ENCODE measurements at places on chromosomes 1 and 21. TPM values are rescaled to one million over a fixed set of nuclear protein-coding genes. Genes with fewer than 3 reads are reported as not detected.

- DNase-seq = no peak
Observed at GRCh38 chr1:76680651-76681050, 186.6 kb upstream of the ST6GALNAC5 start.

DNA sequence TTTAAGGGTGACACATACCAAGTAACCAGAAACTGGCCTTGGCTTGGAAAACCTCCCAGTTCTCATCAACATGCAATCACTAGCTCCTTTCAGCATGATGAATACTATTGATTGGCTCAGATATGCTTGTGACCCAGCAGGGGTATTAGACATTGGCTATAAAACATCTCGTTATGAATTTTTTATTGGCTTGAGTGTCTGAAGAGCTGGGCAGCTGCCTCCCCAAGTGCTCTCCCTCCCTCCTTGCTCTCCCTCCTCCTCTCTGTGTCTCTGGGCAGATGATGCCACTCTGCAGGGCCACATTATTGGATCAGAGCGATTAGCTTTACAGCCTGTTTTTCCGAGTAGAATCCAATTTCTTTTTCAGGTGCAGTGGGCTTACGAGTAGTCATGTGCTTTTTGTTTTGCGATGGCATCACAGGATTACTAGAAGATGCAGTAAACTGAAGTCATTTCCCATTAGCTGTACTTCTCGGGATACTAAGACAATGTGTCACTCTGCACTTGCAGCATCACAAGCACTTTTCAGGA lies 79.3 kb upstream of the ATF3 start:
- DNase-seq = no peak

The ZYG11A gene
- total RNA-seq = 0.25 TPM

The ENSA gene
- 223 TPM for total RNA-seq

- DNase-seq = no peak
Observed at GRCh38 chr1:42834803-42835202, 11.6 kb upstream of the ZNF691 start.

- DNase-seq = no peak
Observed at GRCh38 chr1:102757363-102757762, 351.0 kb downstream of the COL11A1 start.

GRCh38 chr1:238950017-238950416 lies 436.4 kb upstream of the CHRM3 start:
- DNase-seq = no peak

- DNase-seq = no peak
Observed at GRCh38 chr1:246780264-246780663, 56.1 kb downstream of the SCCPDH start.

The ILDR2 gene
- total RNA-seq = 9.3 TPM

The DYNLT5 gene
- not detected for total RNA-seq

- no peak for DNase-seq
Observed at GRCh38 chr1:91779548-91780021, 106.4 kb downstream of the TGFBR3 start.

The ERRFI1 gene
- total RNA-seq = 0.83 TPM

The SERPINC1 gene
- total RNA-seq = not detected

GRCh38 chr1:57017717-57018116 lies 51.9 kb upstream of the C8B start:
- no peak for DNase-seq

DNA sequence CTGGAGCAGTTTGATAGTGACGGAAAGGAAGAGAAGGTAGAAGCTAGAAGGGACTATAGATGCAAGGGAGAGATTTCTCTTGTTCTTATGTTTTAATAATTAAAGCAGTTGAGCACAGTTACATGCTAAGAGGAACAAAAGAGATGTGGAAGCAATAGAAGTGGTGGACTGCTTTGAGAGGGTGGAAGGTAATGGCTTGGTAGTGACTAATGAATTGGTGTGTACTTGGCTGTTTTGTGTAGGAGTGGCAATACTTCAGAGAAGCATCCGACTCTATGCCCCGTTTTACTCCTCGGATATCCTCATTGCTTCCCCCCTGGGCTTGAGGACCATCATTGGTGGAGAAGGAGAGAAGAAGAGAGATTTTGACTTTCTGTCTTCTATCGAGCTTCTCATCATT lies 12.8 kb downstream of the UTP25 start:
- DNase-seq = no peak

- DNase-seq = no peak
Observed at GRCh38 chr1:12136916-12137610, 29.7 kb upstream of the TNFRSF1B start.

- no peak for DNase-seq
Observed at GRCh38 chr1:26053718-26054560, 8.0 kb upstream of the SLC30A2 start.

DNA sequence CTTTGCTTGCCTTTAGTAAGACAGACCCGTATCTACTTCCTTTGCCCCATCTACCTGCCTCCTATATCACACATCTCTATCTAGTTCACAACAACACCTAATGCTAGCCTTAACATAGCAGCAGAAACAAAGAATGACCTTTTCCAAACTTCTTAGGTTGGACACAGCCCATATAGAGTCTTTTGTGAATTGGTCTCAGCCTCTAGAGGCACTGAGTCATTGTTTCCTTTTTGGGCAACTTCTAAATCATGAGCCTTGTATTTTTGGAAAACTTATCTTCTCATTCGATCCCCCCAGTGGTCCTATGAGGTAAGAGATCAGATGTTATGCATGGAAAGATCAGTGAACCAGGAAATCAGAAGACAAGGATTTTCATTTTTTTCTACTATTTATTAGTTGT lies 679.4 kb upstream of the USP24 start:
- DNase-seq = no peak

DNA sequence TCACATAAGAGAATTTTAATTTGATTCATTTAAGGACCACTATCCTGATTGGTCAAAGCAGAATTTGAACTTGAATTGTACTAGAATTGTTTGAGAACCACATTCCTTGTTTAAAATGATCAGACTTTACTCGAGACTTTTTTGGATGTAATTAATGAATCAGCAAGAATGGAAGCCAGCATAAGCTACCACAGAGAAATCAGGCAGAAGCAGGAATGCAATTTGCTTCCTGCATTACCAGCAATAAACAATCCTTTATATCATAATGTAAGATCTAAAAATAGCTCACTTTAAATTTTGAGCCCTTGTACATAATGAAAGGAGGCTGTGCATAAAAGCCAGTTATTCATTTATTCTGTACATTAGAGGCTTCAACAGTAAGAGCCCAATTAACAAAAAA lies 119.8 kb upstream of the BACE2 start:
- no peak for DNase-seq

The VHLL gene
- total RNA-seq = not detected

The IQCC gene
- 3.8 TPM for total RNA-seq

DNA sequence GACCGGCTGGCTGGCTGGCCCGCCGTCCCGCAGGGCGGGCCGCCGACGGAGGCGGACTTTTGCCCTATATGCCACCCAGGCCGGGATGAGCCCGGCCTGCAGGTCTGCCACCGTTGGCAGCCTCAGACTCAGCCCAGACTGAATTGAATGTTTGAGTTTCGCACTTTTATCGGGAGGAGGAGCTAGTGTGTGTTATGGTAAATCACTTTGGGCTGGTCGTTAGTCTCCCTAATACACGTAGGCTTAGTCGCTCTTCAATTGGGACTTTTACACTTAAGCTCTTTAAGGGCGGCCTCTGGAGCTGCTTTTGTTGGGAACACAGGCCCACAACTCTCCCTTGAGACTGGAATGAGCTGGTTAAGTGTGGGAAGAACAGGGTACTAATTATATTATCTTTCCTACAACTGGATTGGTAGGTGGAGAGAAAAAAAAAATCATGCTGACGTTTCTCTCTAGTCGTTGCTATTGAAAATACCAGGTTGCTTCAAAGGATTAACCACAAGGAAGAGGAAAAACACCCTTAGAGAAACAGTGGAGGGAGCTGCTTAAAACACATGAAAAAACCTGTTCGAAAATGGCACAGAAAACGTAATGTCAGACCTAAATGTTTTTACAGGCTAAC lies 1.4 kb upstream of the IRF2BP2 start:
- DNase-seq = peak; percentile 77

DNA sequence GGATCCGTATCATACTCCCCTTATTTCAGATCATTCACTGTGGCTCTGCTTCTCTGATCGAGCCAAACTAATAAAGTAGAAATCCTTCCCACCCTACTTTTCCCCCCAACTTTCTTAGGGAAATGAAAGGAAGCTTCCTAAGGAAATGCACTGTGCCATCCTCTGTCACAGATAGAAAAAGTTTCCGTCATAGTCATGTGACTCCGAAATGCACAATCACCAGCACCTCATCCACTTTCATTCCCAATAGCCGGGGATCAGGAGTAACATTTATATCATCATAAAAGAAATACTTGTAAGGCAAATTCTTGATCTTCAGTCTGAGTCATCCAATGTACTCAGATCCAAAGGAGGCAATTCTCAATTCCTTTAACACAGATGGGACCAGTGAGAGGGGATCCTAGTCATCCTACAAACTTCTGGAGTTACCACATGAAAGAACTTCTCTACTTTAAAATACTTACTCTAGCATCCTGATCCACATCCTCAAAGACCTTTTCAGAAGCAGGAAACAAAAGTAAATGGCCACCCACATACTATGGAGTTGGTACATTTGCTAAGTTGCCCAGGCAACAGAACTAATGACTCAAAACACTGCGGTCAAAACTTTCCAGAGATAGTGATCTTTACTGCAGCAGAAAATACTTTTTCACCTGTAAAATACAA lies 97.8 kb upstream of the ZC3H11B start:
- no peak for DNase-seq

GRCh38 chr1:197671920-197672319 lies 103.4 kb downstream of the DENND1B start:
- DNase-seq = no peak

- DNase-seq = no peak
Observed at GRCh38 chr1:186578325-186579016, 101.8 kb downstream of the PTGS2 start.

DNA sequence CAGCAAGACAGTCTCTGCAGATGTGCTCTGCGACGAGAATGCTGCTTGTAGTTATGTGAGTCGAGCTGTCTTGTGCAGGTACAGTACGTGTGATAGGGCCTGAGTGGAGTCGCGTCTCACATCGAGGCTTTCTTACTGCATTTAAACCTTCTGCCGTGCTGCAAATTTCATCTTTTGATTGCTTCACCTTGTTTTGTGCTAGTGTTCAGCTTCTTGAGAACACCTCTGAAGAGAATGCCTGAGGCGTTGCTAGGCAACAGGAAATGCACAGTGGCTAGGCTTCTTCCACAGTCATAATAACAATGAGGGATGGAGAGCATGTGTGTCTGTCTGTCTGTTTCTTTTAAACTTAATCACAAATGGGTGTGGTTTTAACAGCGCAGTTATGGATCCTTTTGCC lies 52.9 kb downstream of the MRPS6 start:
- DNase-seq = no peak

DNA sequence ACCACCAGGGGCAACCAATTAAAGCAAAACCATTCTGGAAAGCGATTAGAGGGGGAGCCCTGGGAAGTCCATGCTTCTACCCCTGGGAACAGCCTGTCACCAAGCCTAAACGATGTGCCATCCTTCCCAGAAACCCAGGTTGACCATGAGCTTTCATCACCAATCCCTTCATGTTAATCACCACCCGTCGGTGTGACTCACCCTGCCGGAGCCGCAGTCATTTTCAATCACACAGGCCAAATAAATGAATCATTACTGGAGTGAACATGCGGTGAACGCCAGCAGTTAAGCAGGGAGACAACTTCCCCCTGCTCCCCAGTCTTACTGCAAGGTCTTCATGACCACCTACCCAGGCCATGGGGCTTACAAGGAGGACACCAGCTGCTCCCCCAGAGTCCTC lies 308.8 kb downstream of the AJAP1 start:
- no peak for DNase-seq

- DNase-seq = no peak
Observed at GRCh38 chr1:77536813-77537212, 145.6 kb downstream of the ZZZ3 start.

GRCh38 chr1:35717911-35718476 lies 690 bp downstream of the C1orf216 start:
- DNase-seq = no peak

GRCh38 chr1:159835356-159835755 lies 8.7 kb downstream of the SLAMF8 start:
- DNase-seq = no peak

The RNU1-2 gene
- total RNA-seq = 1,691 TPM

DNA sequence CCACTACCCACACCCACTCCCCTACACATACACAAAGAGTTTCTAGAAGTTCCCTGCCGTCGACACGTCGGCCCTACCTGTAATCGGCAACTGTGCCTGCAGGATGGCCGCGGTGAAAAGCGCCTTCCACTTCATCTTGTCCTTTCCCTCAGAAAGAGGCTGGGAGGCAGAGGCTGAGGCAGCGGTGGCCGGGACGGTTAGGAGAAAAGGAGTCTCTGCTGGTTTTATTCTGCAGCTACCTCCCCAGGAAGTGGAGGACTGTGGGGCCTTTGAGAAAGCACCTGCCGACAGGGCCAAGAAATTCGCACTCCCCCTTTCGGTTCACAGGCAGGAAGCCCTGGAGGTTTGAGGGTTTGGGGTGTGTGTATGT lies at the start of gene CD247:
TSS of gene CD247 (minus strand) at position 199 of the 370 bp plus-strand sequence. CDS start at position 135, 64 bp downstream.
- DNase-seq = peak; percentile 84

DNA sequence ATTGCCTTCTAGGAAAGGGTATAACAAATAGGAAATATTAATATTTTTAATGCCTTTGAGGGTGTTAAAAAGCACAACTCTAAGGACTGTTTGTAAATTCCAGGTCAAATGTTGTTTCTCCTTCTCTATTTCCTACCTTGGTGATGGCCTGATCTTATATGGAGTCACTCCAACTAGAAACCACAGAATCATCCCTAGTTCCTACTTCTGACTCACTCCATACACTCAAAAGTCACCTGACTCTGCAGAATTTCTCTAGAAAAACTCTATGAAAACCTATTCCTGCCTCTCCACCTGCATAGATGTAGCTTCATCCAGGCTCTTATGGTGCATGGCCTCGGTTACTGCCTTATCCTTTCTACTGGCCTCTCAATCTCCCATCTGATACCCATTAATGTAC lies 14.5 kb downstream of the RGS4 start:
- DNase-seq = no peak

- no peak for DNase-seq
Observed at GRCh38 chr1:46805755-46806154, 6.9 kb downstream of the CYP4B1 start.

DNA sequence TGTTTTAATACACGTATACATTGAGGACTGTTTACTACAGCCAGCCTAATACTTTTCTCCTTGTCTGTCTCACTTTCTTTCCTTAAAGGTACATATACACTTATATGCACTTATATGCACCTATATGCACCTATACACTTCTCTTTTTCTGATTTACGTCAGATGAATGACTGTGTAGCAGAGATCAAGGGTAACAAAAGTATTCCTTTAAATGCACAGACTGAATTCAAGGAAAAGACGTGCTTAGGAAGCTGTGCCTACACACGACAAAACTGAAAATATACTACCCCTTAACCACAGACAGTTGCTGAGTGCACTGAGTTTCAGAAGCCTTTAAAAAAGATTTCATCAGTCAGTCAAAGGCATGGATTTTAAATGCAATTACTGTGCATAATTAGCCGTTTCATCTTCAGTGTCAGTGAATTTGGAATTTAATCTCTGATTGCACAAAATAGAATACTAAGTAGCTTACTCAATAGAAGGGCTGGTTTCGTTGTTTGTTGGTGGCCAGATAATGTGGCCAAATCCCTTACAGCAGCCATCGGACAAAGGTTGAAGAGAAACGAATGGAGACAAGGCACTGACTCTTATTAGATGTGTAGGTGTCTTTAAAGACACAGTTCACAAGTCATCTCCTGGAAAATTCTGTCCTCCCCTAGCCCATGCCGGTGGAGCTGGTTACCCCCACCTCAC lies 38.3 kb upstream of the TARBP1 start:
- no peak for DNase-seq

Measured in activated CD4-positive, alpha-beta memory T cell treated with anti-CD3 and anti-CD28 coated beads, Interleukin-2, amount 10 ng/mL, durations not matched to agents 7 days and 5 days (primary cell).